HS-27A (cell line): ENCODE measurements at places on chromosomes 7 and 10.

- DNase-seq = no peak
These were observed 19.0 kb upstream of the CAPZA2 start for GRCh38 chr7:116843378-116843777.

DNA sequence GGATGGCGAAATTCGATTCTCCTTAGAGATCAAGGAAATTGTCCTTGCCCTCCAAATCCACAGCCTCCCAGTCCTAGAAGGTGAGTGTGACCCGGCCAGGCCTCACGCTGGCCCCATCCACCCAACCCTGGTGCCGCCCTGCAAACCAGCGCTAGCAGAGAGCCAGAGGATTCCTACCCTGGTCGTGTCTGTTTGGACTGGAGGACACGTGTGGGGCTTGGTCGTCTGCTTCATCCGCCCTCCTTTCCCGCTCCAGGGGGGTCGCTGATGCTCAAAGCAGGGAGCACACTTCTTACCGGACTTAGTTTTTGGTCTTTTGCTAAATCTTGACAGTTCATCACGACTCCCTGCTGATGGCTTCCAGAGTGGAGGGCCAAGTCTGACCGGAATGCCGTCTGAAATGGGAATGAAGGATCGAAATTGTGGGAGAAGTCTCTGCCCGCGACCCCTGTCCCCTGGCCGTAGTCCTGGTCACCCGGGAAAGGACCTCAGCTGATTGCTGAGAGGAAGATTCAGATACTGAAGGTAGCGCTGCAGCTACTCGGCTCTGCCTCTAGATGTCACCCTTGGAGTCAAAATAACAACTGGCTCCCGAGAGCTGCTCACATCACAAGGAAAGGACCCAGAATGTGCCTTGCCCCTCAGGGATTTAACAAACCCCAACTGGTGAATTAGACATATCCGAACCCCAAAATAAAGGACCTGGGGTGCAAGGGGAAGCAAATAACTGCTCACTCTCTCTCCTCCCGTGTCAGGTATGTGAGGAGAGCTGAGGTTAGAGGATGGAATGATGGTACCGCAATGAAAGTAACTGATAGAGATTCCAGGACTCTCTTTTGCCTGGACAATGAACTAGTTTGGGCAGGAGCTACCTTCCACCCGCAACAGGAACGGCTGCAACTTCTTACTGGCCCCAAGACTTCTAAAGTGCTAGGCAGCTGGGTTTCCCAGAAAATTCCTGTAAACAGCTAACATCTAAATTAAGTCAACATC, 23.5 kb upstream of the ORC5 start:
- no peak for DNase-seq

DNA sequence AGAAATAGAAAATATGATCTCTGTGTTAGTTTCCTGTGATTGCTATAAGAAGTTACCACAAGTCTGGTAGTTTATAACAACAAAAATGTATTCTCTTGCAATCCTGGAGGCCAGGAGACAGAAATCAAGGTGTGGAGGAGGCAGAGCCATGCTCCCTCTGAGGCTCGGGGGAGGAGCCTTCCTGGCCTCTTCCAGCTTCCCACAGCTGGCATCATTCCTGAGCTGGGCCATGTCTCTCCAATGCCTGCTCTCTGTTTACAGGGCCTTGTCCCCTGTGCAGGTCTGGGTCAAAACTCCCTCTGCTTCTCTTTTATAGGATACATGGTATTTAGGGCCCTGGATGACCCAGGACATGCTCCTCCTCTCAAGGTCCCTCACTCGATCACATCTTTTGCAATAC, 81.3 kb upstream of the RET start:
- DNase-seq = no peak

DNA sequence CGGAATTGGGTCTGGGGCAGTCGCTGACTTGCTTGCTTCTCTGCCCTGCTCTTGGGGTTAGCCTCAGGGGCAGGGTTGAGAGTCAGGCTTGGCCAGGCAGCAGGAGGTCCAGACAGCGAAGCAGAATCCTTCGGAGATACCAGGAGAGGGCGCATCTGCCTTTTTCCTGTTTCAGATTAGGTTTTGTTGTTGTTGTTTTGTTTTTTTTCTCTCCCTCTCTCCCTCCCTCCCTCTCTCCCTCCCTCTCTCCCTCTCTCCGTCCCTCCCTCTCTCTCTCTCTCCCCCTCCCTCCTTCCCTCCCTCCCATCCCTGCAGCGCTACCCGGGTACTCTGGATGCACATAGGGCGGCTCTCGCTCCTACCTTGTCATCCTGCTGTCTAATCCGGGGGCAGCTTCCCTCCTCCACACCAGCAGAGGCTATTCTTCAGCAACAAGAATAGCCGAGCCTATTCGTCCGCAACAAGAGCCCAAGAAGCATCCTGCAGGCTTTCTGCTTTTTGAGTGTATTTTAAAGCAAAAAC, 758 bp upstream of the OPTN start:
- no peak for DNase-seq

- DNase-seq = no peak
These were observed 118.9 kb downstream of the APBB1IP start for GRCh38 chr10:26556748-26557640.

DNA sequence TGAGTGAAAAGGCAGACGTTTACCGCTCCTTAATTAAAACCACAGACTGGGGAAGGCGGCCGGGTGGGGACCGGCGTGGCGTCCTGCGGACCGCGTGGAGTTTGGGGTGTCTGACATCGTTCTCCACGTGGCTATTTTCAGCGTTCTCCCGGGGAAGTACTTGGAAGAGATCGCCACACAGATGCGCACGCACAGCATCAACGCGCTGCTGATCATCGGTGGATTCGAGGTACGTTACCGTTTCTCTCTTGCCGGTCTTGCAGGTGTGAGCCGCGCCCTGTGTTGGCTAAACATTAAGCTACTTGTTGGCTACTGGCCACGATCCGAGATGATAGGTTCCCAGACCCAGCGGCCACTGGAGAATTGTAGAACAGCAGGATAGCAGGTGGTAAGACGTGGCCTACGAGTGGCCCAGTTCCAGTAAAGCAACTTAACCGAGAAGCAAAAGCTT, 51.3 kb downstream of the PFKP start:
- no peak for DNase-seq

GRCh38 chr7:106421181-106421762, 136.5 kb upstream of the NAMPT start:
- DNase-seq = no peak

DNA sequence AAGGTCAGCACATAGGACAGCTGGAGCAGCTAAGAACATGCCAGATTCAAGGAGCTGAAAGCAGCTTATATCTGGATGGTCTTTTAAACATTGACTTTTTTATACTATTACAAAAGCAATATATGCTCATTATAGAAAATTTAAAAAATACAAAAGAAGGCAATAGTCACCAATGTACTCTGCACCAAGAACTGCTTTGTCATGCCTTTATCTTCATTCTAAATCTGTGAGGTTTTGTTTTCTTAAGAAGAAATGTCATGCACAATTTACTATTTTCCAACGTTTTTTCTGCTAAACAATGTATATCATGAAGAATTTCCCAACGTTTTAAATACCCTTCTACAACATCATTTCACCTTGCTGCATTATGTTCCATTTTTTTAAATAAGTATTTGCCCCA, 2.8 kb downstream of the LIPM start:
- DNase-seq = no peak

- DNase-seq = no peak
These were observed 222.6 kb downstream of the MGMT start for GRCh38 chr10:129689671-129690071.

GRCh38 chr10:124739986-124740368, 4.2 kb downstream of the FAM53B start:
- no peak for DNase-seq

DNA sequence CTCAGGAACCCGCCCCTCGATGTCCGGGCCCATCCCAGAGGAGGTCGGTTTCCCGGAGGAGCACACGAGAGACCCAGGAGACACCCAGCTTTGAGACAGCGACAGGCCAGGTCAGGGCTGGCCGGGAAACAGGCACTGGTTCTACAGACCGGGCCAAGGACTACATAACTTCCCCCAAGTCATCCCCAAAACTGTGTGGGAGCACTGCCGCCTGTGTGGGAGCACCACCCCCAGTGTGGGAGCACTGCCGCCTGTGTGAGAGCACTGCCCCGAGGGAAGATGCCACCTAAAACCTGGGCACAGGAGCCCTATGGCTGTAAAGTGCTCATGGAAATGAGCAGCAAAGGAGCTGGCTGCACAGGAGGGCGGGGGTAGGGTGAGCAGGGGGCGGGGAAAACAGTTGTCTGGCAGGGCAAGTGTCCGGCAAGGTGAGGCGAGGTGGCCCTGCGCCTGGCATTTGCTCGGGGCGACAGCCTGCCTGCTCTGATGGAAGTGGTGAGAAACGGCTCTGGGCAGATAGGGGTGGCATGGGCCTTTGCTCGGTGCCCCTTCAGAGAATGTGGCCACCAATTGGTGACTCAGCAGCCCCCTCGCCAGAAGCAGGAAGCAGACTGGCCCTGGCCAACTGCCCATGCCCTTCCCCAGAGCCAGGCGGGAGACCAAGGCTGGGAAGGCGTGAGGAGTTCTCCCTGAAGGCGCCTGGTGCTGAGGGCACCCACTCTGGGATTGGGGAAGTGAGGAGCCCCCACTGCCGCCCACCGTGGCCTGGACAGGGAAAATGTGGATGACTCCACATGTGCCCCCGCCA, 26.2 kb downstream of the PAPOLB start:
- DNase-seq = no peak

GRCh38 chr10:77319557-77319956, 318.1 kb downstream of the KCNMA1 start:
- no peak for DNase-seq

DNA sequence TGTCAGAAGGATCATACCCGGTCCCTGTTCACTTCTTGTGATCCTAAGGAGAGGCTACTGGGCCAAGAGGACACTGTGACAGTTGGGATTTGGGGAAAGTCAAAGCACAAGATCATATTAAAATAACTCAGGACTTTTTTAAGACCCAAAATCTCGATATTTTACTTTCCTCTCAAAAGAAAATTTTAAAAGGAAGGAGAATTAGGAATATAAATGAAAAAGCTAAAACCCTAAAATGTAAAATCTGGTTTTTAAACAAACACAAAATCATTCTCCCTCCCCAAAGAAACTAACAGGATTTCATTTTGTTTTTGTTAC, 36.4 kb downstream of the ALOX5 start:
- DNase-seq = no peak

GRCh38 chr7:28410628-28411531, 1.4 kb upstream of the CREB5 start:
- no peak for DNase-seq

GRCh38 chr10:14837003-14837756, 657 bp downstream of the CDNF start:
- DNase-seq = no peak

- no peak for DNase-seq
These were observed 181.9 kb downstream of the AKR1D1 start for GRCh38 chr7:138258197-138258559.

DNA sequence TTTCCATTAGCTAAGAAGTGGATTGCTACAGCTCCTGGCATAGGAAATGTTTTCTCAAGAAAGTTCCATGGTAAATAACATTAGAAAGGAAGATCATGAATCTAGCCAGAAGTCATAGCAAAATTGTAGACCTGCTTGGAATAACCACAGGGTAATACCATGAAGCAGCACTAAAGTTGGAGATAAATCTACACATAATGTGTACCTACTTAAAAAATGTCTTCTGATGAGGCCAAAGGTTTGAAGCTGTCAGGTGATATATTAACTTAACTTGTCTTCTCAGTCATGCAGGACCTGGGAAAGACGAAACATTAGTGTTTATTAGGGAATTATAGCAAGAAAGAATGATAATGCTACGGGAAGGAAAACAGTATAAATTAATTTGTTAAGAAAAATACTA, 6.3 kb downstream of the CISD1 start:
- no peak for DNase-seq

DNA sequence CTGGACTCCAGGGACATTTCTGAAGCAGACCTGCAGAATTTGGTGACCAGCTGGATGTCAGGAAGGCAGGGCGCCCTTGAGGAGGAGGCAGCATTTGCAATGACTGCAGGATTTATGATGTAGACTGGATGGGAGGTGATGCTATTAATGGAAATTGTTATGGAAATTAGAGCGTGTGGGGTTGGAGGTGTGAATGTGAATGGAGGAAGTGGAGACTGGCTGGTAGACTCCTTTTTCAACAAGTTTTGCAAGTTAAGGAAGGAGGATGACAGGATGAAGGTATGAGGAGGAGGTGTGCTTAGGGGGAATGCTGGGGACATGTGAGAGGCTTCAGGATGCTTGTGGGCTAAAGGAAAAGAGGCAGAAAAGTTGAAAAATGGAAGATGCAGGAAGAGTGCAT, 137.0 kb downstream of the TMEM178B start:
- DNase-seq = no peak

DNA sequence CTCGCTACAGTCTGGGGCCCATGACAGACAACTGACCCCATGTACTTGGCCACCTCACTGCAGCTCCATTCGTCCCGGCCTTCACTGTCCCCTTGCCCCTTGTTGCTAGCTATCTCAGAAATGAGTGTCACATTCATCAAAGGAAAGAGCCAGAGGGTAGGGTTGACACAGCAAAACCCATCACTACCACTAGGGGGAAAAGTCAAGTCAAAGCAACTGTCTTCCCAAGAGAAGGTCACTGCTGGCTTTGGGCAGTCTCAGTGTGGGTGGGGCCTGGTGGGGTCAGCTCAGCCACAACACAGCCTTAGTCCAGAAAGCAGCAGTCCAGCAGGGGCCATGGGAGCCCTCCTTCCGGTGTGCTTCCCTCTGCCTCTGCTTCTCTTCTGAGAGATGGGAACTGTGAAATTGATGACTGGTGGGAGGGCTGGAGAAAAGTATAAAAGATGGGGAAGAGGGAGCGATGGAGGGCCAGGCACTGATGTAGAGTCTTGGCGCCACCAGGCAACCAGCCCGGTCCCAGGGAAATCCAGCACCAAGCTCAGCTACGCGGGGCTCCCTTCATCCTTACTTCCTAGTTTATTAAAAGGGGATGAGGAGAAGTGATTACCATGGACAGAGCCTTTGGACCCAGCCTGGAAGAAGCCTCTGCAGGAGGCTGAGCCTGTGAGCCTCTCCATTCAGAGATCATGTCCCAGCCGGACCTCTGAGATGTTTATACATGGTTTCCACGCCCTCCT, 58.0 kb downstream of the PLXNA4 start:
- DNase-seq = no peak

DNA sequence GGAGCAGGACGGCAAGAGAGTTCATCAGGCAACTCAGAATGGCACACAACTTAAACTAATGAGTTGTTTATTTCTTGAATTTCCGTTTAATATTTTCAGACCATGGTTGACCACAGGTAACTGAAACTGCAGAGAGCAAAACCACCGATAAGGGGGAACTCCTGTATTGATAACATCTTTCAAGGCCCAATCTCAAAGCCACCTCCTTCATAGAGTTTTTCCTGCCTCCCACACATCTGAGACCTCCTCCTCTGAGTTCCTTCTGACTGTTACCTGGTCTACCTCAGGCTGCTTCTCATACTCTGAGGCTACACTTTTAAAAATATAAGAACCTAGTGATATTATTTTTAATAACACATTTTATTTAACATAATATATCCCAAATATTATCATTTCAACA, 341.5 kb upstream of the NPVF start:
- no peak for DNase-seq

- peak; percentile 38 for DNase-seq
These were observed 266.6 kb downstream of the HDAC9 start for GRCh38 chr7:18762189-18762588.
